ENCODE measurements at places on chromosomes 3 and 15.

GRCh38 chr3:154195620-154196356 is 74.6 kb downstream of the ARHGEF26 start:
- no peak for DNase-seq

DNA sequence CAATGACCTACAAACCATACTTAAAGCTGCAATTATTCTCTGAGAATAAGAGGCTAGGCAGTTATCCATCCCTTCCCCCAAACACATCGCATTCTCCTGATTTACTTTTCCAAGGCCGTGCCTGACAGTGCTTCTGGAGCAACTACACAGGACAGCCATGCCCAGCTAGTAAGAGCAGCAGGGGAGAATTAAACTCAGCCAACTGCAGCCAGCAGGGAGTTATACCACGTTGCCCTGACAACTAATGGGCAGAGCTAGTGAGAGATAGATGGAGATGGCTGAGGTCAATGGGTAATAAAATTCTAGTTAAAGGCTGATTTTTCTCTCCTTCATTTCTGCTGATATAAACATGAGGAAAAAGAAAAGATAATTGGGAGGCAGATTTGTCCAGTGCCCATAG is 193.8 kb upstream of the PPP2R3A start:
- DNase-seq, result no peak

DNA sequence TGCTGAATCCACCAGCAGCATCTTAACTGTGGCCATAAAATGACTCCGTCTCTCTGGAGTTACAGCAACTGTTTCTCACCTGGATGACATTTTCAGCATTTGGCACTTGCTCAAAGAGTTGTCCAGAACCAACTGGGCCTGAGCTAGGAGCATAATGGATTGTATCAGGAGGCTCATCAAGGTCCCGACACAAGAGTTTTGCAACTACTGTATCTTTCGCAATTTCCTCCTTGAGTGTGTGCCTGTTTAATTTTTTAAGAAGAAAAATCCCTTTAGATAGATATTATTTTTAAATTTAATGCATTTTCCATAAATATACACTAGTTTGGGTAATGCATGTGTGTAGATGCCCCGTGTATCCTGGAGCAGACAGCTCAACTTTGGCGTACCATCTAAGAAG is 44.3 kb upstream of the C3orf49 start:
- DNase-seq, result no peak

DNA sequence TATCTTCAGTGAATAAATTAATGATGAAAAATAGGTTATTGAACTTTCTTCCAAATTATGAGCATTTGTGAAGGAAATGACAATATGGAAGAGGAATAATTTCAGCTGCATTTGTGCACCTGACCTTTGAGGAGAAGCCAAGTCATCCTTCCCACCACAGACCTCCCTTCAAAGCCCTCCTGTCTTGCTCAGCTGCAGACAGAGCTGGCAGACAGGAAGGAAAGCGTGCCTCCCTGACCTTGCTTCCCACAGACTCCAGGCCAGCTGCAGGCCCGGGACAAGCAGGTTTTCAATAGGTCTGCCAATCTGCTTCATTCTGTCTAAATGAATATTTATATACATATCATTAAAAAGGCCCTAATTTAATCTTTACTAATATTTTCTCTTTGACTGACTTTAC is 152.9 kb upstream of the RBMS3 start:
- DNase-seq, result no peak

- DNase-seq, result no peak
These were observed 64.9 kb downstream of the TBC1D2B start for GRCh38 chr15:78012643-78013077.

DNA sequence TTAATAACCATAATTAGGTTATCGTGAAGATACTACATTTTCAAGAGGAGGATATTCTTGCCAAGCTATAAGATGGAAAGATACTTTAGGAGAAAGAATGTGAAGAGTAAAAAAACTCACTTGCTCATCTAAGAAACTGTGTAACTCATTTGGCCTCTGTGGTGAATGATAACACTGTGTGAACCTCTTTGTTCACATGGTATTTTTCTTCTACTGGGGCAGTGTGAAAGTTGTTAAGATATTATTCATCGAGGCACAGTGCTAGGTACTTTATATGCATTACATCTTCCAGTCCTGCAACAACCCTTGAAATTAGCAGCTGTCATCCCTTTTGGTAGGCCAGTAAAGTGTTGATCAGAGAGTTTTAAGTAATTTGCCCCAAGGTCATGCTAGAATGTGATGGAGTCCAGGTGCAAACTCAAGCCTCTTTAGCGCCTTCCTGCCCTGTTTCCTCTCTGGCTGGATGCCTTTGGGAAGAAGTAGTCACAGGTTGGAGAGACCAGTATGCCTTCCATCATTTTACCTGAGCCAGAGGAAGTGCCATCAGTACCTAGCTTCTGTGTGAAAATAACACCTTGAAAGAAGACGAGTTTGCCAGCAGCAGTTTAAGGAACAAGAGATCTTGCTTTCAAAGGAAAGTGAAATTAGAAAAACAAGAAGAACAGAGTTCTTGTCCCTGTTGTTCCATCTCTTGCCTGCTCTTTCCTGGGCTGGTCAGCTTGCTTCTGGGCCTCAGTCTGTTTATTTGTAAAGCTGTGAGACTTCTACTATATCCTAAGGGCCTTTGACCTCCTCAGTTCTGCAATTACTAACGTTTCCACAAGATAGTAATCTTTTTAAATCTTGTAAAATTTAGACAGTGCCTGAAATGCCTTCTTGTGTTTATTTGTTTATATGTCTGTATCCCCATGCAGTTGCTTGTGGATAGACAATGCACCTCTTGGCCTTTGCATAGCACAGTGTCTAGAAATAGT is 179.3 kb downstream of the FNDC3B start:
- DNase-seq, result no peak

GRCh38 chr15:92140796-92141195 is 252.9 kb upstream of the ST8SIA2 start:
- no peak for DNase-seq

GRCh38 chr3:163315786-163316185 is 1762.5 kb downstream of the SI start:
- no peak for DNase-seq

- peak; percentile 23 for DNase-seq
These were observed 244.2 kb downstream of the WNT5A start for GRCh38 chr3:55242921-55243320.

DNA sequence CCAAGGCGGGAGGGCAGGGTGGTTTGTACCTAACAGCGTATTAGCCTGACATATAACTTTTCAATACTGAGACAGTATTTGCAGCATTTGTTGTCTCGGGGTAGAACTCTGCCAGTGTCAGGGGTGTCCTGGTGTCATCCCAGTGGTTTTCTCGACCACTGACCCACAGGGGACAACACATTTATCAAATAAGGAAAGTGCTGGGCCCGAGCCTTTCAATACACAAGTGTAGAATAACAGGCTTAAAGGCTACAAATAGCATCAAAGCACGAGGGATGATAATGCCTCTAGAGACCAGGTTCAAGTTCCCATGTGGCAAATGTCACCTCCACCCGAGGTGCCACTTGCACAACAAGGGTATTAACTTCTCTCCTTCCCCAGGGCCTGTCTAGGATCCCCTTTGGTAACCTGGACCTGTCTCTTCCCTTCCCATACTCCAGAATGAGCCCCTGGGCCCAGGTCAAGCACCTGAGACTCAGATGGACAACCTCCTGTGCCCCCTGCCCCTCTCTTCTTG is 9.5 kb upstream of the SLC6A6 start:
- DNase-seq, result no peak

DNA sequence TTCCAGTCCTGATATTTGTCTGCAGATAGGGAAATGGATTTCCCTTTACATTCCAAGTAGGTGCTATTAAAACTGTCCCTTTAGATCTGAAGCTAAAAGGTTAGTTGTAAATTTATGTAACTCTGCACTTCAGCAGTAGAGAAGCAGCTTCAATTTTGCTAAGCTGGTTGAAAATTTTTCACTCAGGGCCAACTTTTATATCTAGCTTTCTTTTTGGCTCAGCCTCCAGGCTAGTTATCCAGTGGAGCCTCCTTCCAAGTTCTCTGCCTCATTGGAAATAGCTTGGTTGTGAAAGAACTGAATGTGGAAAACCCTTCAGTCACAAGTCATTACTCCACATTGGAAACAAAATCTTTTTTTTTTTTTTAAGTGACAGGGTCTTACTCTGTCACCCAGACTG is 8.2 kb upstream of the ZNF660 start:
- no peak for DNase-seq

DNA sequence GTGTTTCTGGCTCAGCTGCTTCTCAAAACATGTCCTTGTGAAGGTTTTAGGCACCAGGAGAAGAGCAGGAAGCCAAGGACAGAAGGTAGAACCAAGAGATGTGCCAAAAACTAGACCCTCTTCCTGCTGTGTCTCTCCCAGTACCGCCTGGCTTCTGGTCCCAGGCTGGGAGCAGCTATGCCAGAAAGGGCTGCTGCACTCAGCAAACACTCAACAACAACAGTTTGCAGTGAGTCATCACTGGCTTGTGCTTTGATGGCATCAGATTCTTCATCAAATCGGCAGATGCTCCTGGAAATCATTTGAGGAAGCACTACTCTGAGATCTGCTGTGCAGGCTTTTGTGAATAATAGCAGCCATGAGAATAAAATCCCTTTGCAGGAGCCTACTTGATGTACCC is 63.2 kb downstream of the DGKG start:
- no peak for DNase-seq

GRCh38 chr3:48469046-48469915 is 22.7 kb downstream of the ATRIP start:
- DNase-seq, result no peak
